ENCODE measurements at places on chromosomes 2 and 18. TPM values are rescaled to one million over a fixed set of nuclear protein-coding genes. Genes with fewer than 3 reads are reported as not detected.

The SPP2 gene
- not detected for total RNA-seq

The LOXHD1 gene
- total RNA-seq: not detected

The FTCDNL1 gene
- total RNA-seq: 0.34 TPM

The PHOSPHO2 gene
- 3.0 TPM for total RNA-seq

The CD8B2 gene
- total RNA-seq: not detected

The UPP2 gene
- 0.60 TPM for total RNA-seq

The RUFY4 gene
- not detected for total RNA-seq

The ATOH8 gene
- 2.7 TPM for total RNA-seq

The RPL31 gene
- total RNA-seq: 1,014 TPM

DNA sequence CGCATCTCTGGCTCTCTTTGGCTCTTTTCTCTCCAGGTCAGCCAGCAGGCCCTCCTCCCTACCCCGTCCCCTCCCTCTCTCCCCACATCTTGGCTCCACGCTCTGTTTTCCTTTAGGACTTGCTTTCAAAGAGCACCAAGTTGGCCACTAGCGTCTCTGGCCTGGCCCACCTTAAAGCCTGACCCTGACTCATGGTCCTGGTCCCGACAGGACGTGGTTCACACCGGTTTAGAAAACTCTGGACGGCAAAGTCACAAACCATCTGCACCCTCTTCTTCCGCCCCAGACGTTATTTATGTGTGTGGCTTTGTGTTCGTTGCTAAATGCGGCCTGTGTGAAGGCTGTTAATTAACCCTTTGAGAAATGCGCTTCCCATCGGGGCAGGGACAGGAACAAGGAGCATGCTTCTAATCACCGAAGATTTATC is 169.0 kb upstream of the HAAO start:
- no peaks in the 10 kb centered on the region for H3K27me3 ChIP-seq
- peaks cover 69% of the 10 kb centered on the region for H3K4me1 ChIP-seq
- H3K27ac ChIP-seq: peak overlapping the region; percentile 45
- H3K36me3 ChIP-seq: no peaks in the 10 kb centered on the region

DNA sequence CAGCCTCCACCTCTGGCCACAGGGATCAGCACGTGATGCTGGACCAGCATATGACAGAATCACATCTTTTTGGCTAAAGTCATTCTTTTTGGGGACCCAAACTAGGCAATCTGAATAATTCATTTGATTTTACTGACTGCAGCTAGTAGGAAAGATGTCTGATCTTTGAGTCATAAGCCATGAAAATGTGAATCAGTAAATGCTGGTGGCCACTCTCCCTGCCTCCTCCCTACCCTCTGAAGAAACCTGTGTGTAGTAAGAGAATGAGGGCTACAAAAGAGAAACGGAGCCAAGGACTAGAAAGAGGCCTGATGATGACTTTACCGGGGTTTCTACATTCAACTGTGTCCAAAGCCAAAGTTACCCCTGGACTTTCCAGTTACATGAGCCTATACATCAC is 10.1 kb upstream of the LRPPRC start:
- H3K27me3 ChIP-seq: peaks cover 35% of the 10 kb centered on the region
- H3K36me3 ChIP-seq: no peaks in the 10 kb centered on the region
- H3K4me3 ChIP-seq: no peak overlapping the region
- H3K27ac ChIP-seq: peak overlapping the region; percentile 10
- DNase-seq: no peak
- H3K4me1 ChIP-seq: no peaks in the 10 kb centered on the region

DNA sequence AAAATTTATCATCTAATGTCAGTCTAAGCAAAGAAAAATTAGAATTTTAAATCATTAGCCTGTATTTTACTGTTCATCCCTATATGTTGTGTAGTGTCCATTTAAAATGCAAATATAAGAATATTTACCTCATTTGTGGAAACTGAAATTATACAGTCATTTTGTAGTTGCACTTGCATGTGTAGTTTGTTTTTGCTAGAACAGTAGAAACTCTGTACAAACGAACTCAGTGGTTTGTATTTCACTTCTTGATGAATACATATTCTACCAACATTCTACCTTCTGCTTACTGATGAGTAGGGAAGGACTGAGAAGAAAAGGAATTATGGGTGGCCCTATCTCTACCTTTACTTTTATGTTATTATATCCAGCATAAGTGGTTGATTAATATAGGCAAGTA is 29.7 kb downstream of the BMPR2 start:
- no peak overlapping the region for H3K27ac ChIP-seq
- peaks cover 28% of the 10 kb centered on the region for H3K4me1 ChIP-seq
- DNase-seq: no peak
- H3K36me3 ChIP-seq: peaks cover 2% of the 10 kb centered on the region
- no peaks in the 10 kb centered on the region for H3K27me3 ChIP-seq

- no peak for DNase-seq
- H3K36me3 ChIP-seq: peaks cover 38% of the 10 kb centered on the region
- H3K27ac ChIP-seq: no peak overlapping the region
- H3K27me3 ChIP-seq: no peaks in the 10 kb centered on the region
- H3K4me1 ChIP-seq: no peaks in the 10 kb centered on the region
Measured at GRCh38 chr2:241417626-241418025, 61.5 kb downstream of the FARP2 start.

GRCh38 chr2:47274054-47274782 is 119.1 kb upstream of the STPG4 start:
- peak overlapping the region; percentile 92 for H3K27ac ChIP-seq
- H3K4me1 ChIP-seq: peaks cover 43% of the 10 kb centered on the region
- no peaks in the 10 kb centered on the region for H3K36me3 ChIP-seq
- no peak for DNase-seq

DNA sequence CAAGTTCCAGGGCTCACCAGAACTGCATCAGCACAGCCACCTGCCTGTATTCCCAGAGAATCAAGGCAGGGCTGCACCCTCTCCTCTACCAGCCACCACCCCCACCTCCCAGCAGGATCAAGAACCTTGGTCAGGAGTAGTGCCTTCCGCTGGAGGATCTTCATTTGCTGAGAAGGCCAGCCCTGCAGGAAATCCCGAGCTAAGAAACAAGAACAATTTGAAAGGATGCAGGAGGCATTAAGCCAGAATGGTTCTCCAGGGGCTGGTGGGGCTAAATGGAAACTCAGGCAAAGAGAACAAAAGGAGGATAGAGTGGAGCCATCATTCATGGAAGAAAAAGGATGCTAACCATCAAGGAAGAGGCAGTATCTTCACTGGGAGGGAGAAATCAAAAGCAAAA is 147.3 kb upstream of the SLC14A2 start:
- peaks cover 5% of the 10 kb centered on the region for H3K27me3 ChIP-seq
- no peak for DNase-seq
- H3K36me3 ChIP-seq: no peaks in the 10 kb centered on the region
- H3K27ac ChIP-seq: no peak overlapping the region
- H3K4me1 ChIP-seq: no peaks in the 10 kb centered on the region

- no peak overlapping the region for H3K27ac ChIP-seq
- no peak overlapping the region for H3K4me3 ChIP-seq
- no peaks in the 10 kb centered on the region for H3K36me3 ChIP-seq
- no peak for DNase-seq
- H3K27me3 ChIP-seq: peaks cover 21% of the 10 kb centered on the region
Measured at GRCh38 chr18:63951302-63951705, 2.2 kb downstream of the HMSD start.

DNA sequence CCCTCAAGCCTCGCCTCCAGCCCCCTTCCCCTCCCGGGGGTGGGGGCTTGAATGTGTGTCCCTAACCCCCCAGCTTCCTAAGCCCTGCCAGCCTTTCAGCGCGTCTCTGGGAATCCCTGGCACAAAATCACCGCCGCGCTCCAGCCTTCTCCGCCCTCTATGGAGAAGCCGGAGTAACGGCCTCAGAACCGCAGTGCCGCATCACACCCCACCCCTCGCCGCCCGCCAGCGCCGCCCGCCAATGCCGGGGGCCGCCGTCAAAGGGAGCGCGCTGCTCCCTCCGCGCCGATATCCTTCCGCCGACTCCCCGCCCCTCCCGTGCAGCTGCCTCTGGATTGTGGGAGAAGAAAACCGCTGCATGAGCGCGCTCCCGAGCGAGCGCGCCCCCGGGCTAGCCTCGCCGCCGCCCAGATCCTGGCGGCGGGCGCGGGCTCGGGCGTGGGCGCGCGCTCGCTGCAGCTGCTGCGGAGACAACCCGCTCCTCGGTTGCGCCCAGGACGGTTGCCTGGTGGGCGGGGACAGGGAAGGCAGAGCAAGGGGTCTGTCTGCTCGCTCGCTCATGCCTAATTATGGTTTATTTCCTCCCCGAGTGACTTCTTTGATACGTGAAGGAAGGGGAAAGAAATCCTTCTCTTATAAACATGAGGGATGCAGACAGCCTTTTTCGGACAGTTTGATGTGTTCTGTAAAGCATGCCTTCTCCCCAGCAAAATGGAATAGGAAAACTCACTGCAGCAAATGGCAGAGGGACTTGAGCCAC is at the start of gene CCDC88A:
CCDC88A (minus strand) TSS at position 178 of the 760 bp plus-strand sequence. CDS start 777 bp downstream, outside the sequence.
- peaks cover 38% of the 10 kb centered on the region for H3K4me1 ChIP-seq
- DNase-seq: peak; percentile 99
- H3K36me3 ChIP-seq: no peaks in the 10 kb centered on the region
- H3K27me3 ChIP-seq: no peaks in the 10 kb centered on the region
- peak within 1 kb of the TSS; percentile 91 for H3K27ac ChIP-seq
- peak within 1 kb of the TSS; percentile 87 for H3K4me3 ChIP-seq

- H3K4me1 ChIP-seq: peaks cover 63% of the 10 kb centered on the region
- no peak overlapping the region for H3K27ac ChIP-seq
- no peak overlapping the region for H3K4me3 ChIP-seq
- H3K27me3 ChIP-seq: no peaks in the 10 kb centered on the region
Measured at GRCh38 chr2:101778102-101778501, 80.6 kb downstream of the MAP4K4 start.

DNA sequence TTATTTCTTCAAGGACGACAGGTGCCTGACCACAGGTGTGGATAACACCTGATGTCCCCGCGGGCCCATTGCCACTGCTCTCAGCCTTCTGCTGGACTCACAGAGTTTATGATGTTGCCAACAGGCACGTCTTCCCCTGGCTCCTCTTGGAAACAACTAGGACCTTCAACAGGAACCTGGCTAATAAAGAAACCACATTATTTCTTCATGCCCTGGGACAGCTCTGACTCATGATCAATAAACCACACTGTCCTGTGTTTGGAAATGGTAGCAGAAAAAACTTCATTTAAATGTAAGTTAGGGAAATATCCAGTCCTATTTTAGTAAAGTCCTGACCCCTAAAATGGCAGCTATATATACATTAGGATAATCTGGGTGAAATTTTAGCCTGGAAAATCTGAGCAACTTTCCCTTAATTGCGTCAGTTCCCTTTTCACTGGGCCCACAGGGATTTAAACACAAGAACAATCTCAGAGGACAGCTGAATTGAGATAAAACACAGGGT is 158.9 kb downstream of the VAPA start:
- no peak for DNase-seq
- H3K4me3 ChIP-seq: no peak overlapping the region
- peaks cover 2% of the 10 kb centered on the region for H3K27me3 ChIP-seq

DNA sequence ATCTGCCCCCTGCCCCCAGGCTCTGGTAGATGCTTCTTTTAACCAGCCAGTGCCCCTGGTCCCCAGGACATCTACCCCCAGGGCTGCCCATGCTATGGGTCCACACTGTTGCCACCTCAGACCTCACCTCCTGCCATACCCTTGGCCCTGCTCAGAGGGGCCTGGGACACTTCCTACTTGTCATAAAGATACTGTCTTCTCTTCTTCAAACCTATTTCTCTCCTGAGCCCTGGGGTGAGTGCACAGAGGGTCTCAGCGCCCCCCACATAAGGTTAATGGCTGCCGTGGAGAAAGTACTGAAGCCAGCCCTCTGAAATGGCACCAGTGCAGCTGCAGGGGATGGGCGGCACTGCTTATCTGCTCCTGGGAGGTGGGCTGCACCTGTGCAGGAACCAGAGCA is 77.6 kb upstream of the MGAT4A start:
- H3K4me3 ChIP-seq: no peak overlapping the region
- no peak overlapping the region for H3K27ac ChIP-seq
- no peaks in the 10 kb centered on the region for H3K27me3 ChIP-seq
- H3K4me1 ChIP-seq: peaks cover 54% of the 10 kb centered on the region
- DNase-seq: no peak

GRCh38 chr2:18721038-18721922 is 131.9 kb upstream of the NT5C1B start:
- no peak overlapping the region for H3K4me3 ChIP-seq
- peaks cover 30% of the 10 kb centered on the region for H3K4me1 ChIP-seq
- peak overlapping the region; percentile 77 for H3K27ac ChIP-seq
- H3K36me3 ChIP-seq: no peaks in the 10 kb centered on the region
- H3K27me3 ChIP-seq: no peaks in the 10 kb centered on the region

DNA sequence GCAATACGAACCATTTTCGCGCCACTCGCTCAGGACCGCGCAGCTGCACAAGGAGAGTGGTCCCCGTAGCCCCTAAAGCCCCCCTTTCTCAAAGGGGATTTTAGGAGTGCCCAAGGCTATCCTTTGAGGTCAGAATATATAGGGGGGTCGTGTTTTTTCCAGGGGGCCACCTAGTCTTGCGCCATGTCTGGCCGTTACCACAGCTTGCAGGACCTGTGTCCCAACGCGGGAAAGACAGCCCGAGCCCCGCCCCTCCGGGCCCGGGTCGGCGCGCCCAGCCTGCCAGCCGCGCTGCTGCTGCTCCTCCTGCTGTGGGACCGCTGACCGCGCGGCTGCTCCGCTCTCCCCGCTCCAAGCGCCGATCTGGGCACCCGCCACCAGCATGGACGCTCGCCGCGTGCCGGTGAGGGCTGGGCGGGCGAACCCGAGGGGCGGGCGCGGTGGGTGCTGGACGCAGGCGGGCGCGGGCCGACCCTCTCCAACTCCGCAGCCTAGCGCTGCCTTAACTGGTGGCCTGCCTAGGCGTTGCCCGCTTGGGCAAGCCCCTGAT is at the start of gene CDCA7:
CDCA7 (plus strand) TSS at position 291 of the 550 bp plus-strand sequence; CDS start at position 383, 92 bp downstream.
- H3K27ac ChIP-seq: peak within 1 kb of the TSS; percentile 84
- peak within 1 kb of the TSS; percentile 87 for H3K4me3 ChIP-seq
- H3K36me3 ChIP-seq: no peaks in the 10 kb centered on the region
- peaks cover 15% of the 10 kb centered on the region for H3K4me1 ChIP-seq

GRCh38 chr18:1998121-1998520 is 573.2 kb downstream of the METTL4 start:
- DNase-seq: no peak
- no peak overlapping the region for H3K4me3 ChIP-seq
- H3K27me3 ChIP-seq: peaks cover 6% of the 10 kb centered on the region
- H3K27ac ChIP-seq: no peak overlapping the region
- H3K4me1 ChIP-seq: no peaks in the 10 kb centered on the region

DNA sequence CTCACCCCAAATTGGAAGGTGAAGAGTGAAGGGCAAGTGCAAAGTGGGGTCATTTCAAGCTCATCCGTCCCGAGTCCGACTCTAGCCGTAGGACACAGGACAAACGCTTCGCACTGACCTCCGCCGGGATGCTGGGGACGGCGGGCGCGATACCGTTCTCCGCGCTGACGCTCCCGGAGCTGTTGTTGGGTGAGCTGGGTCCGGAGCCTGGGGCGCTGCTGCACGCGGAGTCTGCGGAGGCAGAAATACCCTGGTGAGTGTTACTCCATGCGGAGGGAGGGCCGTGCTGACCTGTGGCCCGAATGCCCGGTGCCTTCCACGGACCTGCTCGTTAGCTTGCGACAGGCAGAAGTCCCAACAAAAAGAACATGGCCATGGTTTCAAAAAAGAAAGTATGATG is 261.3 kb downstream of the HDAC4 start:
- H3K4me1 ChIP-seq: no peaks in the 10 kb centered on the region

GRCh38 chr18:12772111-12772510 is 69.3 kb downstream of the PSMG2 start:
- H3K27ac ChIP-seq: no peak overlapping the region
- no peak overlapping the region for H3K4me3 ChIP-seq
- no peaks in the 10 kb centered on the region for H3K36me3 ChIP-seq
- no peaks in the 10 kb centered on the region for H3K27me3 ChIP-seq
- DNase-seq: no peak
